ENCODE measurements at places on chromosomes 2 and 18.
A peak's percentile ranks its signal among the peaks of the same experiment; 100 is the strongest.

- DNase-seq = no peak
Measured at GRCh38 chr2:70113359-70114070, 26.2 kb downstream of the PCBP1 start.

- DNase-seq = no peak
Measured at GRCh38 chr2:163343316-163343715, 392.5 kb downstream of the FIGN start.

- DNase-seq = peak; percentile 50
Measured at GRCh38 chr18:36809590-36810381, 19.0 kb downstream of the TPGS2 start.

DNA sequence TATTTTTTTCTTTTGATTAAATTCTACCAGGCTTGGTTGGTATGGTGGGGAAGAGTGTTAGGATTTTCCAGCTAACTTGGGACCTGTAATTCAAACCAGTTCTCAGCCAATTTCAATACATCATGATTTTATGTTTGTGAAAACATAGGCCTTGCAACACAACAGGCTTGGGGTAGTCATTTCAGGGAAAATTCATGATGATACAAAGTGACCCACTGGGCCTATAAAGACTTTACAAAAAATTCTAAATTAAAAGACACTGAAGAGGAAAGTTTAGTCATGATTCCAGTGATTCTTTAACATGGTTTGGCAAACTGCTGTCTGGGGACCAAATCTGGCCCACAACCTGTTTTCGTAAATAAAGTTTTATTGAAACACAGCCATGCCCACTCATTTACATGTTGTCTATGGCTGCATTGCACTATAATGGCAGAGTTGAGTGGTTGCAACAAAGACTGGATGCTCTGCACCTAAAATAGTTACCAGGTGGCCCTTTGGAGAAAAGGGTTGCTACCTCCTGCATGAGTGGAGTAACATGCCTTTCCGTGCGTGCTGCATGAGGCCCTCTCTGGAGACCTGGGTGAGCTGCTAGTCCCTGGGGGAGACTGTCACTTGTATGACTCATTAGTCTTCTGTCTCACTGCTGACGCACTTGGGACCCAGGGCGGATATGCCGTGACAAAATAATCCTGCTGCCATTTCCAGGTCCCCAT is 73.6 kb downstream of the NPAS2 start:
- DNase-seq = no peak

Measured in CD4-positive, alpha-beta T cell treated with Interleukin-17A for 4 hours (primary cell).